ENCODE measurements at places on chromosomes 2 and 18. TPM values are rescaled to one million over a fixed set of nuclear protein-coding genes. Genes with fewer than 3 reads are reported as not detected.

RTP5 gene
- 0.12 TPM for total RNA-seq

CCDC142 gene
- total RNA-seq = 9.3 TPM

DHRS9 gene
- total RNA-seq = 2.1 TPM

DSC1 gene
- total RNA-seq = 1.1 TPM

IRS1 gene
- 12.1 TPM for total RNA-seq

EFHD1 gene
- 10.1 TPM for total RNA-seq

HTR2B gene
- total RNA-seq = 0.76 TPM

SANBR gene
- total RNA-seq = 5.0 TPM

FRZB gene
- not detected for total RNA-seq

STARD6 gene
- not detected for total RNA-seq

UGT1A4 gene
- total RNA-seq = 3.8 TPM

CNRIP1 gene
- 21.4 TPM for total RNA-seq

DNA sequence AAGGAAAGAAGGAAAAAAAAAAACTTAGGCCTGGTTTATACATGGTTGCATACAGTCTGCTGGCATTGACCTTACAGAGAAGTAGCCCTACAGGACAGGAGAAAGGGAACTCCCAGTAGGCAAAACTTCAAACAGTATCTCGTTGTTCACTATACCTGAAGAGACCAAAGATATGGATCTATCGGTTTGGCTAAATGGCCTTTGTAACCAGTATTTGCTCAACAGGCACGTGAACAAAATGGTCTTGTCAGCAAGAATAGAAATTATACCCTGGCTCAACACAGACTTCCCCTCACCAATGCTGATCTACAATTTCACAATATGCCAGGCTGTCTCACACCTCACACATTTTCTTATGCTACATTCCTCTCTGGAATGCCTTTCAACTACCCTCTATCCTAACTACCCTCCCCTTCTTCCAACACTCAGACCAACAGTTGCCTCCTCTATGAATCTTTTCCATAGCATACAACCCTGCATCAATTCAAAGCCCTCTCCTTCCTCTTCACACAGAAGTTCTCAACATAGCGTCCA is 13.7 kb downstream of the HYCC2 start:
- DNase-seq = no peak

DNA sequence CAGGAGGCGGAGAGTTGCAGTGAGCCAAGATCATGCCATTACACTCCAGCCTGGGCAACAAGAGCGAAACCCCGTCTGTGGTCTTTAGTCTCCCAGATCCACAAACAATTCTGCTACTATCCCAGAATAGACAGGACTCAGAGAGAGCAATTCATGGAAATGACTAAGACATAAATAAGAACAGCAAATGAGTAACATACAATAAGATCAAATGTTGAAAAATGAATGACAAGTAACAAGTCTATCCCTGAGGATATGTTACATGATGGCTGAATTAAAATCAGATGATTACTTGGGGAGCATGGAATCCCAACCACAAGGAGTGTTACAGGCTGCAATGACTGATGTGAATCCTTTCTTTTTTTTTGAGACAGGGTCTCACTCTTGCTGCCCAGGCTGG is 10.3 kb downstream of the ARL5A start:
- no peak for DNase-seq

- DNase-seq = no peak
Observed at GRCh38 chr2:103496850-103497249, 735.0 kb downstream of the TMEM182 start.

DNA sequence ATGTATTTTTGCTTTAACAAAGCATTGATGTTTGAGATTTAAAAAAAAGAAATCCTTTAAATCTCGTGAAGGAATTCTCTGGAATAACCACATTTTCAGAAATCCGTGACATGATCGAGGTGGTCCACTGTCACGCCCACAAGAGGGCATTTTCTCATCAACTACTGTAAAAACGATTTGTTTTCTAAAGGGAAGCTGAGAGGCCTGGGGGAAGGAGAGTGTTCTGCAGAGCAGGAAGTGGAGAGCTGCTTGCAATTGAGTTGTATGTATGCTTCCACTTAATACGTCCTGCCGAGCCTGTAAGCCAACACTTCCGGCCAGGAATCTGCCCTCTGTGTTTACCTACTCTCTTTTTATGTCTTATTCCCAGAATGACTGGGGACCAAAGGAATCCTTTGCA is 19.4 kb downstream of the KLHL29 start:
- DNase-seq = no peak

- no peak for DNase-seq
Observed at GRCh38 chr2:45578056-45578843, 32.8 kb downstream of the SRBD1 start.

GRCh38 chr2:54657664-54658083 is 65.8 kb upstream of the EML6 start:
- DNase-seq = no peak

- no peak for DNase-seq
Observed at GRCh38 chr2:176445956-176446355, 176.7 kb downstream of the MTX2 start.

DNA sequence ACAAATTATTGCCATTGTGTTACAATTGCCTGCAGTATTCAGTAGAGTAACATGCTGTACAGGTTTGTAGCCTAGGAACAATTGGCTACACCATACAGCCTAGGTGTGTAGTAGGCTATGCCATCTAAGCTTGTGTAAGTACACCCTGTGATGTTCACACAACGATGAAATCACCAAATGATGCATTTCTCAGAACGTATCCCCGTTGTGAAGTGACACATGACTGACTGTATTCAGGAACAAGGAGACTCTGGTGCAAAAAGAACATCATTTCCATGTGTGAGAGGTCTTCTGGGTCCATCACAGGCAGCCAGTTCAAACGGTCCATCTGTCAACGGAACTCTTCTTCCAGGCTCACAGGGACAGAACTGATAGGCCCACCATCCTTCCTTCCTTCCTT is 263.7 kb downstream of the ANAPC1 start:
- DNase-seq = no peak

DNA sequence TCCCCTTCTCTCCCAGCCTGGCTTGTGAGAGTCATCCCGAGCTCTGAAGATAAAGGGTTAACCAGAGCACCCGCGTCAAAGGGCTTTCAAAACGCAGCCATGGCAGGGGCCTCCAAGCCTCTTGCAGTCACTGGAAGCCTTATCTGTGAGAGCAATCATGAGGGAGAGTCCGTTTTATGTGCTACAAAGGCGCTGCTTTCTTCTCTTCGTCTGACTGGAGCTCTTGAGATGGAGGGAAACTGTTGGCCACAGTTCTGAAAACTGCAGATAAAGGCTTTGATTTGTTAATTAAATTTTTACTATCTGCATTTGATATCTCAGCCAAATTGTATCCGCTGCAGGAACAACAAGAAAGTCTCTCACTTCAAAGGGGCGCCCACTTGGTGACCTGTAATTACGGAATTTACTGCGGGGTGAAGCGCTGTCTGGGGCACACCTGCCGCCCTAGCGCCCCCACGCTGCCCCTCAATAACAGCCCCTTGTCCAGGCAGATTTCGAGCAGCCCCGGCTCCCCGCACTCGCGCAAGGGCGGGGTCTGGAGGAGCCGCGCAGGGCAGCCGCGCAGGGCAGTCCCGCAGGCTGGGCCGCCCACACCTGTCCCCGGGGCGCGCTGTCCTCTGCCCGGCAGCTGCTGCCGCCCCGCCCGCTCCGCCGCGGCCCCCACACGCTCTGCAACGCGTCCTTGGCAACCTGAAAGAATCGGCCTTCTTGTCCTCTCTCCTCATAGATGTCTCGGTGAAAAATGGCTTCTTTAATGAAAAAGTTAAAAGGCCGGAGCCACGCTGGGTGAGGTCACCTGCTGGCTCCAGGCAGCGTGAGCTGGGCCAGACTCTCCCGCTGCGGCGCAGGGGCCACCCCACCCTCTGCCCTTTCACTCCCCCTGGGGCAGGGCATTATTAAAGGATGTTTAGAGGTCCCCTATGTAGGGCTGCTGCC is 217.9 kb downstream of the VAPA start:
- no peak for DNase-seq

GRCh38 chr2:14261771-14262170 is 370.7 kb upstream of the LRATD1 start:
- no peak for DNase-seq

- no peak for DNase-seq
Observed at GRCh38 chr2:241422350-241422749, 66.3 kb downstream of the FARP2 start.

DNA sequence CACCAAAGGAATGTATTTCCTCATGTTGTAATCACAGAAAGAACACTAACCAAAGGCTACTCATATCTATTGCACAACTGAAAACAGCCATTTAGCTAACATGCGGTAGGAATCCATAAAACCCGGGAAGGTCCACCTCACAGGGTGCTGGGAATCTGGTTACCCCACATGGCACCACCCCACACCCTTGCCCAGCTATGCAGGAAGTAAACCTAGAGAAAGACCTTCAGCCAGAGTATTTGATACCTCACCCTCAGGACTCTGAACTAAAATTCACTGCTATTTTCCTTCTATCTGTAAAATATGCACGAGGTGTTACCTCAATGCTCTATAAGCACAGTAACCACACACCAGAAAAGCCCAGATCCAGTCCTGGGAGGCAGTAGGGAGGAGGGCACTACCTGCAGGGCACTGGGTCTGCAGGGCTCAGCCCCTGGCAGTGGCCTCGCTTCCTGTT is 45.8 kb downstream of the PTPN2 start:
- no peak for DNase-seq

GRCh38 chr18:44819944-44820510 is 139.3 kb downstream of the SETBP1 start:
- DNase-seq = no peak

- DNase-seq = no peak
Observed at GRCh38 chr2:97355887-97356286, 233.8 kb downstream of the ANKRD36B start.

DNA sequence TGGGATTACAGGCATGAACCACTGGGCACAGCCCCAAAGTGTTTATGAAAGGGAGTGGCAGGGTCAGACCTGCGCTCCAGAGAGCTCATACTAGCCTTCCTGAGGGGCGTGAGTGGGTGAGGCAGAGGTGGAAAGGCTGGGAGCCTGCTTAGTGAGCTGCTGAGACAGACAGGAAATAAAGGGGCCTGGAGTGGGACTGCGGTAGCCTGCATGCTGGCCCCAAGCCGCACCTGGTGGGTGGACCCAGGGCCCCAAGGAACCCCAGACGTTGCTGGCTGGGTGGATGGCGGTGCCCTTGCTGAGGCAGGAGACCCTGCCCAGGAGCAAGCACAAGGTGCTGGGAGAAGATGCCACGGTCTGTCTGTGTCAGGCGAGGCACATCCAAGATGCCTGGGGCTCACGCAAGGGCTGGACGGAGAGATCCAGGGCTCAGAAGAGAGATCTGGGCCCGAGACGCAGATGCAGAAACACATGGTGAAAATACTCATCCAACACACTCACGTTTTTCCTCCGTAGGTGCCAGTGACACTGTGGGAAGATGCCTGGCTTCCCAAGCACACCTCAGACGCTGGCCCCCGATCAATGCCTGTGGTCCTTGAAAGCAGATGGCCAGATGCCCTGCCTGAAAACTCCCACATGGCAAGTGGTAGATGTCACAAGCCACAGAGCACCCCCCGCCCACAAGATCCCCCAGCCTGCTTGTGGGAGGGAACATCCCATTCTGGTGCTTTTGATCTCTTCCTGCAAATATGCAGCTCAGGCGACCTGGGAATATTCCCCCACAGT is 151.1 kb downstream of the GLI2 start:
- DNase-seq = no peak

GRCh38 chr2:217788669-217789002 is 214.2 kb downstream of the TNS1 start:
- no peak for DNase-seq

GRCh38 chr2:200476836-200477235 is 33.0 kb downstream of the KCTD18 start:
- no peak for DNase-seq

- DNase-seq = no peak
Observed at GRCh38 chr18:23276451-23276850, 141.2 kb downstream of the CABLES1 start.

DNA sequence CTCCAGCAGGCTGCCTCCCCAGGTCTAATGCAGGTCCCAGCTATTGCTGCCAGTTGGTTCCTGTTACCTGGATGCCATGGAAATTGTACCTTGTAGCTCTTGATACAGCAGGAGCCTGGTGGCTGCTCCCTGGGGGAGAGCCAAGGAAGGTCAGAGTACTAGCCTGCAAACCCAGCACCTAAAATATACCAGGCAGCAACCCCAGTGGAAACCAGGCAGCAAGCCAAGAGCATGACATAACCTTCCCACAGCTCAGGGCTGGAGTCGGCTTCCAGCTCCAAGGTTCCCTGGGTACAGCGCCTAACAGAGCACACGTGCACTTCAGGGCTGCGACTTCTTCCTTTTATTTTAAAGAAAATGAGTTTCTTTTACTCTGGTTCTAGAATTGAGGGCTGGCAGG is 30.3 kb downstream of the TNP1 start:
- no peak for DNase-seq

DNA sequence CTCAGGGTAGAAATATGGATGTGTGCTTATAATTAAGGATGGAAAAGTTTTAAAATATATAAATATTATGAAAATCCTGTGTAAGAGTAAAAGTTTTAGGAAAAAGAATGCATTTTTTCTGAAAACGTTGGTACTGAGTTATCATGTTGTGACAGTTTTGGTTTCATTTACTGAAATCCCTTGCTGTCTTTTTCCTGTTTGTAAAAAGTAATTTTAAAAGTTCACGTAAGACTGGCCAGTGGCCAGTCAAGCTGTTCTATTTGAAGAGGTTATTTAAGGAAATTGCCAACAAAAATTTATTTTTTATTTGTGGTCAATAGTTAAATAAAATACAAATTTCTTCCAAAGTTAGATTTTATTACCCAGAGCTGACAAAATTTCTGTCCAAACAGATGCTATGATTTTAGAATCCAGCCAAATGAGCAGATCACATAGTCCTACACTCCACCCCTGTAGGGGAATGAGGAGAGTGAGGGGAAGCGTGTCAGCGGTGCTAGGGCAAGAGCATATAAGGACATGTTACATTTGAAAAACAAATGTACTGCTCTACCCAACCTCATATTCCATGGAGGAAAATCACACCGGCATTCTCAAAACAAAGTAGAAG is 297.8 kb upstream of the TFPI start:
- DNase-seq = no peak

- no peak for DNase-seq
Observed at GRCh38 chr18:68267583-68267982, 447.3 kb downstream of the TMX3 start.

DNA sequence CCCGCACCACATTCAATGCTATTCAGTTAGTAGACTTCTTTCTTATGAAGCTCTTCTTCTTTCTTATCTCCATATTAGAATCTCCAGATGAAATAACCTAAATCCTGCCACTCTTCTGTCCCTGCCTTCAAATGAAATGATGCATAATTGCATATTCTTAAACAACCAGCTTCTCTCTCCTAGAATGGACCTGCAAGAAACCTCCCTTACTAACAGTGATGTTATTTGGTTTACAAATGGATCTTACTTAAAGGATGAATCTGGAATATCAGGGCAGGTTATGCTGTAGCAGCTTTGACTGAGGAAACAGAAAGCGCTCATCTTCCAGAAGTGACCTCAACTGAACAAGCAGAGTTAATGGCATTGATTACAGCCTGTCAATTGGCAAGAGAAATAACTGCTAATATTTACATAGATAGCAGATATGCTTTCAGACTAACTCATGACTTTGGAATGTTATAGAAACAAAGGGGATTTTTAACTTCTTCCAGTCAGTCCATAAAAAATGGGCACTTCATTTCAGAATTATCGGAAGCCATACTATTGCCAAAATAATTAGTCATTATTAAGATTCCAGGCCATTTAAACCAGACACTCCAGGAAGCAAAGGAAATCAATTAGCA is 755.7 kb upstream of the HS6ST1 start:
- no peak for DNase-seq

GRCh38 chr18:58792086-58792485 is 72.6 kb upstream of the ZNF532 start:
- no peak for DNase-seq

Data from esophagus squamous epithelium (tissue), 5 donors.